A549 (cell line): ENCODE measurements at places on chromosomes 7 and 10. TPM values are rescaled to one million over a fixed set of nuclear protein-coding genes. Genes with fewer than 3 reads are reported as not detected.

DNA sequence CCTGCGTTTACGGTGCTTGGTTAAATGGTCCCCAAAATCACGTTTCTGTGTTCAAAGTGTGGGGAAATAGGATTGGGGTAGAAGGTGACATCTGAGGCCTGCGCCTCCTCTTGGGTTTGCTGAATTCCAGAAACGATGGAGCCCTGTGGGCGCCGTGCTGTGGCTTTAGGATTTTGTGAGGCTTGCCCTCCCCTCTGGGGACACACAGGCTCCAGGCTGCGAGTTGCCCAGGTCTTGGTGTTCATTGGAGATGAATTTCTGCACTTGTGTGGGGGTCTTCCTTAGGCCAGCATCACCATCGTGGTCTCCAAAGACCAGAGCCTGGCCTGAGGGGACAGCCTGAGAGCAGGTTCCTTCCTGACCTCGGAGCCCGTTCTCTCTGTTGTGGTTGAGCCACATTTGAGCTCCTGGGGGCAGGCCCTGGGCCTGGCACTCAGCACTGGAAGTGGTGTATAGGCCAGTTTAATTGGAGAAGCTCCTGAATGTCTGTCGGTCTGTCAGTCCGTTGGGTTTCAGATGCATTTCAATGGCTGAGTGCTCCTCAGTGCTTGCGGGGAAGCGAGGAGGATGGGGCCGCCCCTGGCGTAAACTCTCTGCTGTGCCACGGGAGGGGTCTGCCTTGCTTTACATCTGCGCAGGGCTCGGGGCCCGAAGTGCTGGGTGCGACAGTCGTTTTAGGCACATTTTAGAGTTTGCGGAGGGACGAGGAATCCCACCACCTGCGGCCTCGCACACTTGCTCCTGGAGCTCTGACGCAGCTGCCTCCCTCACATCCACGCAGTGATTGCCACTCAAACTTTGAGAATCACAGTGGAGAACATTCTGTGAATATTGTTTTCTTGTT is 71.7 kb downstream of the DNAJB6 start:
- DNase-seq, result no peak

TDRD1 gene
- not detected in 3 replicates for polyA plus RNA-seq

- DNase-seq, result peak; percentile 92
These were observed 188.9 kb downstream of the ADAM12 start for GRCh38 chr10:126199221-126199998.

DNA sequence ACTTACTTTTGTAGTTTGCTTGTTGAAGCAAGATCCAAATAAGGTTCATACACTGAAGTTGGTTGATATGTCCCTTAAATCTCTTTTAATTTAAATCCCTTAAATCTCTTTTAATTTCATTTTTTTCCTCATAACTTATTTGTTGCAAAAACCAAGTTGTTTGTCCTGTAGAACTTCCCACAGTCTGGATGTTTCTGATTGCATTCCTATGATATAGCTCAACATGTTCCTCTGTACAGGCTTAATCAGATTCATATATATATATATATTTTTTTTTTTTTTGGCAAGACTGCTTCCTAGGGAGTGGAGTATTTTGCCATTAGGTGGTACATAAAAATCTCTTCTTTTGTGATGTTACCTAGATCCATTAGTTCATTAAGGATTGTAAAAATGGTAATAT is 174.9 kb upstream of the MKLN1 start:
- no peak for DNase-seq

DNA sequence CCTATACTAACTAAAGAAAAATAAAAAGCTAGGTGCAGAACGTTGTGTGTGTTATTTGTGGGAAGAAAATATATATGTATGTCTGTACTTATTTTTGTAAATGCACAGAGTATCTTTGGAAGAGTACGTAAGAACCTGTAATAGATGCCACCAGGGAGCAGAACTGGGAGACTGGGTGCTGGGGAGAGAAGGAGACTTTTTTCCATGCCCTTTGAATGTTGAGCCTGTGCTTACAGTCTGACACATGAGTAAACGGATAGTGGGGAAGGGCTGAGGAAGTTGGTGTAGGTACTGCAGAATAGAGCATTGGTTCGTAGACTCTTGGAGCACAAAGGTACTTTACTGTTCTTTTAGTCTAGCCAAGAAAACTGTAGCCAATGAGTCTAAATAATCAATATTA is 1.3 kb upstream of the SCRN1 start:
- no peak for DNase-seq

GRCh38 chr7:34155220-34155908 is 250.0 kb downstream of the BMPER start:
- peak; percentile 24 for DNase-seq

AZGP1 gene
- polyA plus RNA-seq, result 0.07 TPM in 1 of 3 replicates, not detected in the others

DNA sequence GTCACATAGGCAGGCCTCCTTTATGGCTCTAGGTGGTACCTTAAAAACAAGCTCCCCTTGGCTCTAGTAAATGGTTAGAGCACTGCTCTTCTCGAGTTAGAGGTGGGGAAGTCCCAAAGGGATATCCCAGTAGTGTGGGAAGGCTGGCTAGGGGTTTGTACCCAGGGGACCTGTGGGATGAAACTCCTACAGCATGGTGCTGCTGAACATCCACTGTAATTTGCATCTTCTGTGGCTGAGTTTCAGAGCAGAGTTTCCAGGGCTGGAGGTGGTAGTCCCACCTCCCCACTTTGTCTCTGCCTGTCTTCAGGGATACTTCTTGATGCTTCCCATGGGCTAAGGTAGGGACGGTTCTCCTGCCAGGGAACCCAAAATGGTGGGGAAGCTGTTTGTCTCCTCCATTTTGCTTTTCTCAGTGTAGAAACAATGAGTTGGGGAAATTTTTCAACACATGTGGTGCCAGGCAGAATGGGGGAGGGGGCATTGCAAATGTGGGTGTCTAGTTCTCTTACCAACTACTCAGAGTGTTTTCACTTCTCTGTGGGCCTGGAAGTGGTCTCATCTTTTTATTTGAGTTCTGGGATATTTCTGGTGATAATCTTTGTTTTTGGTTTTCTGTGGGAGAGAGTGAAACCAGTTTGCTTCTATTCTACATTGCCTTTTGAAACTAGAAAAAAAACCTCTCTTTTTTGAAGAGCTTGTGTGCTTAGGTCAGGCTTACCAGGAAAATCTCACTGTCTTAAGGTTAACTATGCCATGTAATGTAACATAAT is 36.3 kb downstream of the SCART1 start:
- no peak for DNase-seq

DNA sequence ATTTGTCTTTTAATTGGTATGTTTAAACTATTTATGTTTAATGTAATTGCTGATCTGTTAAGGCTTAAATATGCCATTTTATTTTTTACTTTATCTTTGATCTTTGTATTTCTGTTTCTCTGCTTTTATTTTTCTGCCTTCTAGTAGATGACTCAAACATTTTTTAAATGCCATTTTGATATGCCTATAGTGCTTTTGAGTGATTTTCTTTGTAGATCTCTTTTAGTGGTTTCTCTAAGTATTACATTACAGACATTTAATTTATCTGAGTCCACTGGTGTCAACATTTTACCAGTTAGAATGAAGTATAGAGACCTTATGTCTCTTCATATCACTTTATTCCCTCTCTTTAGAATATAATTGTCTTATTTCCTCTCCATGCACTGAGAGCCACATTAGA is 32.7 kb downstream of the IL6 start:
- DNase-seq, result no peak

CYP26C1 gene
- polyA plus RNA-seq, result not detected in 3 replicates

DNA sequence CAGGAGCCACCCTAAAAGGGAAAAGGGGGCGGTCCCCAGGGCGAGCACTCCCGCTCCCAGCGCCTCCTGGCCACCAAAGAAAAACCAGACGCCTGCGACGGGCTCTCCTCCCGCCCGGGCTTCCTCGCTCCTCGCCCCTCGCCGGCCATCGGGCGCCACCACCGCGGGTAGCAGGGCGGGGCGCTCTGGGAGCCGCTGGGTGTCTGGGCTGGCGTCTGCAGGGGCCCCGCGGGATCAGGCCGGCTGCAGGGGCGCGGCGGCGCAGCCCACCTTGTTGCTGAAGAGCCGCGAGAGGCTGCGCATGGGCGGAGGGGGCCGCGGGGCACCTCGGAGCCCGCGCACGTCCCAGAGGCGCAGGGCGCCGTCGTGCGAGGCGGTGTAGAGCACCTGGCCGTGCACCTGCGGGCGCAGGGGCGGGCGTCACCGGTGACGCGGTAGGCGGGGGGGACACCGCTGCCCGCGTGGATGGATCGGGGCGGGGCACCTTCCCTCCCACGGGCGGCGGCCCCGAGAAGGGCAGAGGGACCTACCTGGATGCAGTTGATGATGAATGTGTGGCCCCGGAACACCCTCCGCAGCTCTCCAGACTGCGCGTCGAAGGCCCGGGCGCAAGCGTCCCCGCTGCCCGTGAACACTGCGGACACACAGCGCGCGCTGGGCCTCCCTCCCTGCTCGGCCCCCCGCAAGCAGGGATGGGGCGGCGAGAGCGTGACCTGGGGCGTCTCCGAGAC is 28.3 kb downstream of the WDR86 start:
- no peak for DNase-seq

TUBAL3 gene
- 0.34 to 0.37 TPM (median 0.36 TPM) in 3 replicates for polyA plus RNA-seq

- no peak for DNase-seq
These were observed 36.0 kb downstream of the ABCA13 start for GRCh38 chr7:48207155-48207675.

DNA sequence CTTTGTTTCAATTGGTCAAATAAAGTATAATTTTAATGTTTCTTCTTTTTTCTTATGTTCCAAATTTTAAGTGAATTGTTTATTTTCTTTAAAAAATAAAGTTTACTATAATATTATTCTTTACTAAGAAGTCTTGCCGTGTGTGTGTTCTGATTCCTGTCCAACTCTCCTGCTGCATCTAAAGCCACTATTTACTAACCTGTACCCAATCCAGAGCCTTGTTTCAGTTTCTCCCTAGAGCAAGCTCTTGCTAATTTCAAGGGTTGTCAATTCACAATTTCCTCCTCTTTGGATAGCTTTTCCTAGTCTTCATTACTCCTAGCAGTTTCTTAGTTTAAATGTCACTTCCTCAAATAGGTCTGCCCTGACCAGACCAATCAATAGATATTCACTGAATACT is 314.9 kb upstream of the SEMA3A start:
- DNase-seq, result no peak

GRCh38 chr7:100825215-100825671 is 2.1 kb downstream of the EPHB4 start:
- no peak for DNase-seq

PLAU gene
- 82.6 to 88.3 TPM (median 87.2 TPM) in 3 replicates for polyA plus RNA-seq

GRCh38 chr7:146661435-146661834 is 544.8 kb downstream of the CNTNAP2 start:
- no peak for DNase-seq

DNA sequence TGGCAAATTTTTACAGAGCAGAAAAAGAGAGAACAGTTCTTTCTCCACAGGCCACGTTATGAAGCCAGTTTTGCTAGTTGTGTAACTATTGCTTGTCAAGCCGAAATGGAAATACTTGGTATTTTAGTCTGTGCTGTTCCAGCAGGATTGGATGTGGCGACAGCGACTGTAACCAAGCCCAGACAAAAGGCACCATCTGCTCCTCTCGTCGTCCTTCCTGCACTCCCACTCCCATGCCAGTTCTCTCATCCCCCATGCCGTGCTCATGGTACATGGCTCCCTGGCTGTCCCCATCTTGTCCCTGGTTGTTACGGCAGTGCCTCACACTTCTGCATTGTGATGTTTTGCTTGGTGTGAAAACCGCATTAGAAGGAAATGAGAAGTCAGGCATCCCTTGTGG is 185.7 kb upstream of the FZD8 start:
- no peak for DNase-seq

PGAM2 gene
- not detected in 3 replicates for polyA plus RNA-seq

HABP2 gene
- polyA plus RNA-seq, result 0.10 to 0.17 TPM (median 0.13 TPM) in 3 replicates

RBP3 gene
- not detected in 3 replicates for polyA plus RNA-seq

DNA sequence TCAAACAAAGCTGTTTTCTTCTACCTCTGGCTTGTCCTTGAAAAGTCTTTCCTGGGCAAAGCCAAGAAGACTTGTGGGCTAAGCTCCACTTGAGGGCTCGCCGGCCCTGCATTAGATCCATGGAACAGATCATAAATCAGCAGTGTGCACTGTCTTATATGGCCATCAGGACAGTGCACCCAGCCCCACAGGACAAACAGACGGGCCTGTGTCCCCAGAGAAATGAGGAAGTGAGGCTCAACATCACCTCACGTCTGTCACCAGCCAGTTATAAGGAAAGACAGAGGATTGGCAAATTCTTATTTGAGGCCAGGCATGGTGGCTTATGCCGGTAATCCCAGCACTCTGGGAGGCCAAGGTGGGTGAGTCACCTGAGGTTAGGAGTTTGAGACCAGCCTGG is 12.3 kb upstream of the IFT22 start:
- DNase-seq, result no peak

ACSM6 gene
- not detected in 3 replicates for polyA plus RNA-seq

DNA sequence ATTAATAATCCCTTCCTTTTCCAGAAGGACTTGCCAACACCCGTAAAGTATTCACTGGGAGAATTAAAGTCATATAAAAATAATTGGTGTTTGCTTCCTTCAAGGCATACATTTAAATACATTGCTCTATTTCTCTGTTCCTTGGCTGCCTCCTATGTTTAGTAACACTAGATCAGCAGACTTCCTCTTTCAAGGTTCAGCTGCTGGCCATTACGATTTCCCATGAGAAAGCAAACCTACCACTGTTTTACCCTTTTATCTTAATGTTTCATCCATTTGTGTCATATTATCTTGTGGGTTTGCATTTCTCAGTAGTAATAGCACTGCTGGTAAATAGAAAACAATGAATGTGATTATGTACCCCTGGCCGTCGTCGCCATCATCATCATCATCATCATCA is 313.8 kb upstream of the BMPER start:
- DNase-seq, result no peak

DNA sequence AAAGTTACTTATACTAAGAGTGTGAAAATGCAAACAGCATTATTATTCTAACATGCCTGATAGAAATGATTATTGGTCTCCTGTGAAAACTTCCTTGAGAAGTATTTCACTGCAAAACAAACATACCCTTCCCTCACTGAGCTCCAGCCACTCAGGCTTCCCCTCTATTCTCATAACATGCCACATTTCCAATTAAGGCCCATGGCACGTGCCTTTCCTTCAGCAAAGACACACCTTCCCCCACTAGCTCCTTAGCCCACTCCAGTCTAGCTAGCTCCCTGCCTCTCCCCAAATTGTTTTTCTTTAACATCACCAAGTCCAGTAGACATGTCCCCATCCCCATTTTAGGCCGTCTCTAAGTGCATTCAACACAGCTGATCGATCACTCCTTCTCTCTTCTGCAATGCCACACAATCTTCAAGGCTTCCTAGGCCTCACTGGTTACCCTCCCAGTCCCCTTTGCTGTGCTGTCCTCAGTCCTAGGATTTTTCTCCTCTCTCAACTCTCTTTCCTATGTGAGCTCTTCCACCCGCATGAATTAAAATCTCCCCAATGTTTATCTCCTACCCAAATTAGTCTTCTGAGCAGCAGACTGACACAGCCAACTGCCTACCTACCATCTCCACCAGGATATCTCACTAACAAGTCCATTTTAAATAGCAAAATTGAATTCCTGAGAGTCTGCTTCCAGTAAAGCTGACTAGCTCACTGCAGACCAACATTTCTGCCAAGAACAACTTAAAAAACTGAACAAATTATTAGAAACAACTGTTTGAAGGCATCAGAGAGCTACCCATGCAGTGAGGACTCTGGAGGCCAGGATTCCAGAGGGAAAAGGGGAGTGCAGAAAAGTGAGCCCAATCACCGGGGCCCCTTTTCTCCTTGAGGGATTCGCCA is 11.9 kb downstream of the CYTH3 start:
- DNase-seq, result no peak
